Stimulated activated CD8-positive, alpha-beta memory T cell treated with anti-CD3 and anti-CD28 coated beads, Interleukin-15, amount 100 ng/mL, for 24 hours (primary cell): ENCODE measurements at places on chromosomes 7 and 10.

- DNase-seq, result no peak
Observed at GRCh38 chr10:112132435-112132834, 51.1 kb downstream of the GPAM start.

DNA sequence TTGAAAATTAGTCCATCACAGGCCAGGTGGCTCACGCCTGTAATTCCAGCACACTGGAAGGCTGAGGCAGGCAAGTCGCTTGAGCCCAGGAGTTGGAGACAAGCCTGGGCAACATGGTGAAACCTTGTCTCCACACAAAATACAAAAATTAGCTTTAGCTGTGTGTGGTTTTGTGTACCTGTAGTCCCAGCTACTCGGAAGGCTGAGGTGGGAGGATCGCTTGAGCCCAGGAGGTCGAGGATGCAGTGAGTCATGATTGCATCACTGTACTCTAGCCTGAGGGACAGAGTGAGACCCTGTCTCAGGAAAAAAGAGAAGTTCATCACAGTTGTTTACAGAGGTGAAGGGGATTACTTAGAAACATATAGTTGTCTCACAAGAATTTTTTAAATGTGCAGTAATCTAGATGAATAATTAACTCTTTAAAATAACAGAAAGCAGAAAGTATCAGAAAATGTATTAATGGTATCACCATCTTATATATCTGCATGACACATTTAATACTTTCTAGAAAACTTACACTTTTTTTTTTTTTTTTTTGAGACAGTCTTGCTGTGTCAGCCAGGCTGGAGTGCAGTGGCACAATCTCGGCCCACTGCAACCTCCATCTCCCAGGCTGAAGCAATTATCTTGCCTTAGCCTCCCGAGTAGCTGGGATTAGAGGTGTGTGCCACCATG, 8.9 kb downstream of the LCOR start:
- DNase-seq, result no peak

- DNase-seq, result no peak
Observed at GRCh38 chr7:102175423-102176170, 111.1 kb upstream of the SH2B2 start.

DNA sequence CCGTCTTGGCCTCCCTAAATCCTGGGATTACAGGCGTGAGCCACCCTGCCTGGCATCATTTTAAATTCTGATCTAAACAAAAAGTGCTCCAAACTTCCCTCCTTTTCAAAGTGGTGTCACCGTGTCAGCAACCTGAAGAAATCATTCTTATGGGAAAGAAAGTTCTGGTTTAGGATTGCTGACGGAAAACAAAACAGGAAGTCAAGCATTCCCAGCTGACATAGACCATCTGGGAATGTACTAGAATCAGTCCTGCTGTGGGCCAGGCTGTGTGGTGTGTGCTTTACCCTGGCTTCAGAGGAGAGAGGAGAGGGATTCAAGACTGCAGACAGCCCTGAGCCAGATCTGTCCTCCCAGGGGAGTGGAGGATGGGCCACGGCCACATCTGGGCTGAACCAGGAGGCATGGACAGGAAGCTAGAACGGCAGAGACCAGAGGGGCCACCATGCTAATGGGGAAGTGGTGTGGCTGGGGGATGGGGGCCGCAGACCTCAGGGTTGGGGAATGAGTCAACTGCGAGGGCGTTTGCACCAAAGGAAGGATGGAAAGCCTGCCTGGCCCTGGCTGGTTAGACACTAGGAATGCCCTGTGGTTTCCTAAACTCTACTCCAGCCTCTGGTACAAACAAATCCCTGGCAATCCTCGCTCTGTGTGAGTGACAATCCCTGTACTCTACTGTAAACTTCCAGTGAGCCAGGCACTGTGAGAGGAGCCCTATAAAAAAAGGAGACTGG, 16.7 kb upstream of the CLIP2 start:
- no peak for DNase-seq

DNA sequence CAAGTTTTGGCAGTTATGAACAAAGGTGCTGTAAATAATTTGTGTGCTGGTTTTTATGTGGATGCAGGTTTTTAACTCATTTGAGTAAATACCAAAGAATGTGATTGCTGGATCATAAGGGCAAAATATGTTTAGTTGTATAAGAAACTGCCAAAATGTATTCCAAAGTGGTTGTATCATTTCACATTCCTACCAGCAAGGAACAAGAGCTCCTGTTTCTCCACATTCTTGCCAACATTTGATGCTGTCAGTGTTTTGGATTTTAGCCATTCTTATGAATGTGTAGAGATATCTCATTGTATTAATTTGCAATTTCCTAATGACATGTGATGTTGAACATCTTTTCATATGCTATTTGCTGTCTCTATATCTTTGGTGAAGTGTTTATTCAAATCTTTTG, 207.3 kb upstream of the LRGUK start:
- DNase-seq, result no peak
